NCI-H1436 (cell line): ENCODE measurements at places on chromosomes 1 and 21.

DNA sequence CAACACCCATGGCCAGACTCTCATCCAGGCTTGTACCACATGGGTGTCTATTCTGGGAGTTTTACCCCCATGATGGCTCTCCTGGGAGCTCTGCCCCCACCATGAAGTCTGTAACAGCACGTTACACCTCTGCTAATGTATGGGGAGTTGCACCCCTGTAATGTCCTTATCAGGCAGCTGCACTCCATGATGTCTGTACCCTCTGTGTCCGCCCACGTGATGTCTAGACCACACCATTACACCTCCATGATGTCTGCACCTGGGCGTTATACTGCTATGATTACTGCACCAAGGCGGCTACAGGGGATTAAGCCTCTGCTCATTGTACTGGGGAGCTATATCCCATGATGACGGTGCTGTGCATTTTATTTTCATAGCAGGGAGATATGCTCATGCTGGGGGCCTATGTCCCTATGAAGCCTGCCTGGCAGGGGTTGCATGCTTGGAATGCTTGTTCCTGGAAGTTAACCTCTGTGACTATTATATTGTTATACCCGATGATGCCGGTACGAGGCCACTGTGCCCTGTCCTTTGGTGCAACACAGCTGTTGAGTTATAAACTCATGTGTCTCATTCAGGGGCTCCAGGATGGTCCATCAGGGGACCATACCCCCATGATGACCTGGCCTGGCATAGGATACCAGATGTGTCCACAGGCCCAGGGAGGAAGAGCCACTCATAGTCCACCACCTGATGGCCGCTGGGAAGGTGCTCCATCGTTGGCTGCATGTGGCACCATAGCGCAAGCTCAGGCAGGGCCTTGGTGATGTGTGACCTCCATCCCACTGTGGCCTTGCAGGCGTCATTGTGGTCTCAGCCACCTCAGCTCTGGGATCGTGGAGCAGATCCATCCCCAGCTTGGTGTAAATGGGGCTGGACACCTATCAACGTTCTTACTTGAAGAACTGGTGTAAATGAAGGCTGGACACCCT lies 12.1 kb downstream of the PTPRF start:
- DNase-seq, result no peak

DNA sequence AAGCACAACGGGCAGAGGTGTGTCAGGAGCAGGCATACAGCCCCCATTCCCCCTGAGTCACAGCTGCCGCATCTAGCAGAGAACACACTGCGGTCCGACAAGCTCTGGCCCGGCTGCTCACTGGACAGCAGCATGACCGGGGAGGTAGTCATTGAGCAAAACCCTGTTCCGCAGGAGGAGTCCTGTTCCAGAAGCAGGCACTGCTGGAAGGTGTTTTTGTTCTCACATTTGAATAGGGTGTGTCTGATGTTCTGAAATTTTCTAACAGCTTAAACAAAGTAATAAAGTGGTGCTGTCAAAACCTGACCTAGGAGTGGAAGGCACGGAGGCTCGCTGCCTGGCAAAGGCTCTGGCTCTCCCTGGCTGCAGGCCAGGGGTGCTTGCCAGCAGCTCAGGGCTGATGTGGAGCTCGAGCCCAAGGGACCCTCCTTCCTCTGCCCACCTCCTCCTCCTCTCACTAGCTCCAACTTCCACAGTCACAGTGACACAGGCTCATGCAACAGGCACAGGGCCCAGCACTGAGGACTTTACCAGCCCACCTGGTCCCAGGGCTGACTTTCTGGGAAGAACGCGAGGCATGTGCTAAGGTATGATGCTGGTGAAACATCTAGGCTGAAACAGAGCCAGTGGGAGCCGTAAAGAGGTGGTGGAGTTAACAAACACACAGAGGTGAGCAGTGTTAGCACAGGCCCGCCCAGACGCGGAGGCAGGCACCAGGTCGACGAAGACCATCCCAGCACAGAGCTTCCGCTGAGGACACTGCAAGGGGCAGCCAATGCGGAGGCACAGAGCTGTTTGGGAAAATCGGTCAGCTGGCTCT lies 118.6 kb upstream of the IFFO2 start:
- DNase-seq, result no peak

- DNase-seq, result no peak
These were observed 8.2 kb downstream of the KRTAP27-1 start for GRCh38 chr21:30329203-30329875.

- DNase-seq, result no peak
These were observed 17.5 kb upstream of the OR6N2 start for GRCh38 chr1:158798531-158798930.

GRCh38 chr1:206500046-206500445 lies 7.3 kb upstream of the RASSF5 start:
- DNase-seq, result no peak

- no peak for DNase-seq
These were observed 46.0 kb upstream of the WARS2 start for GRCh38 chr1:119186471-119186870.

DNA sequence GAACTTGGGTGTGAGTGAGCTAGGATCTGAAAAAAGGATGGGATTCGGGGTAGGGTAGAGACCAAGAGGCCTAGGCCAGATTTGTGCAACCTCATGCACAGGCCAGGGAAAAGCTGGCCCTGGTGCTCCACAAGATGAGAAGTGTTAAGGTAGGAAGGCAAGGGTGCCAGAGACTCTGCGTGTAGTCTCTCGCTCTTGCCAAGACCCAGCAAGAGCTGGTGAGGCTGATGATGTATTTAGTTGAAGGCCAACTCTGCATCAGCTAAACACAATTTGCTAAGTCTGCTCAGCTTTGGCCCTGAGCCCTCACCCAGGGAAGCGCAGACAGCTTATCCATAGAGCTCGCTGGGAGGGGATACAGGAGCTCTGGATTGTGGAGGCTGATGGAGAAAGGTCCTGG lies 26.6 kb upstream of the SOX13 start:
- no peak for DNase-seq

DNA sequence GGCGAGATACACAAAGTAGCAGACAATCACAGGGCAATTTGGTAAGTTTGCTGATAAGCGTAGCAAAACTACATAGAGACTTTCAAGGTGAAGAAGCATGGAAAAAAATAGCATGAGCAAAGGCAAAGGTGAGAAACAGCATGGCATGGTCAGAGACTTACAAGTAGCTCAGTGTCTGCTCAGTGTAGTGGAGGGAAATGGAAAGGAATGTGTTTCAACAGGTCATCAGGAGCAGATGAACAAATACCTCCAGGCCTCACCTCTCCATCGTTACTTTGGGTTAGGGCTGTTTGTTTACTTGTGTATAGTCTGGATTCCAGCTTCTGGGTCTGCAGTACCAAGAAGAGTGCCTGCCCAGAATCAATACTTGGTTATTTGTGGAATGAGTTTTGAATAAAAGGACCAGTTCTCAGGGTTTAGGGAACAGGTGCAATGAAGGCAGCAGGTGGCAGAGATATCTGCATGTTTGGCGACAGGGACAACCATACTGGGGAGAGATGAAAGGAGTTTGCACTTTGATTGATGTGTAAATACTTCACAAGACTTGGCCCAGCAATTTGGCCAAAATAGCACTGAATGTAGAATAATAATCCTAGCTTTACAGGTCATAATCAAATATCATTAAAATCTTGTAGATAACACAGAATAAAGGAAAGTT lies 97.0 kb upstream of the FGGY start:
- no peak for DNase-seq

DNA sequence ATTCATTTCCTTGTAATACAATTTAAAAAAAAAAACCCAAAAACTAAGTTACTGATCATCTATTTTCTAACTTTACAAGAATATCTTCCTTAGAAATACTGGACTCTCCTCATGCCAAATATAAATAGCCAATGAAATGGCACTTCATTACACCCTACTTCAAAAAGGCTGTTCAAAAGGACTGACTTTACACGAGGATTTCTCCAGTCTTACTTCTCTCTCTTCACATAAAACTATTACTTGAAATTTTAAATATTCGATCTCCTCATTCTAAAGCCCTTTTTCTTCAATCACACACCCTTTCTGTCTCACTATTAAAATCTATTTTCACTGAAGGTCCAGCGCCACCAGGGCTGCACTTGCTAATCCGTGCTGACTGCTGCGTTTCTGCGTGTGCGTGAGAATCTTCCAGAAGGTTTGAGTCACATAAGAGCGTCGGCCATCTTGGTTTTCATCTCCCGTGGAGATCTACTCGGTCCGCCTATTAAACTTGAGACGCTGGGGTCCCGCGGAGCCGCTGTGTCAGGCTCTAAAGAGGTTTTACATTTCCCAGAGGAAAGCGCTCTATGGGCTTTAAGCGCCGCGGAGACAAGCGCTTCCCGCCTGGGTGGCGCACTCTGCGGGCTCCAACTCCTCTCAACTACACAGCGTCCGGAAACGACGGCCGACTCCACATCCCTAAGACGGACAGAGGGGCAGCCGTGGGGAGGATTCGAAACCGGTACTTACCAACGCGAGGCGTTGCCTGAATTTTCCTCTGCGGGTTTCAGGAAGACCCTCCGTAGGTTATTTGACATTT lies 631 bp downstream of the LRIF1 start:
- DNase-seq, result peak; percentile 55

DNA sequence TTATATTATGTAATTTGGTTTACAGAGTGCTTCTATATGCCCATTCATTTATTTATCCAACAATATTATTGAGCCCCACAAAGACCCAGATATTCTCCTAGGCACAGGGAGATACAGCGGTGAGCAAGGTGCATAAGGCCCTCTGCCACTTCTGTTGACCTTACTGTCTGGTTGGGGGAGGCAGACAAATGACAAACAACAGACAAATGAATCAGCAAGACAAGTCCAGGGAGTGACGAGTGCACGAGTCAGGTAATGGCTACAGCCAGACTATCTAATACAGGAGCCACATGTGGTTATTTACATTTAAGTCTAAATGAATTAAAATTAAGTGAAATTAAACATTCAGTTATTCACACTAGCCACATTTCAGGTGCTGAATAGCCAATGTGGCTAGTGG lies 22.0 kb upstream of the BCAR3 start:
- no peak for DNase-seq

- DNase-seq, result no peak
These were observed 48.8 kb upstream of the MAN1A2 start for GRCh38 chr1:117318426-117318825.

GRCh38 chr1:17123196-17124045 lies 4.2 kb upstream of the PADI2 start:
- DNase-seq, result no peak

GRCh38 chr1:57782357-57782756 lies 358.5 kb upstream of the DAB1 start:
- no peak for DNase-seq

GRCh38 chr1:23984417-23985186 lies 4.5 kb upstream of the SRSF10 start:
- DNase-seq, result no peak

DNA sequence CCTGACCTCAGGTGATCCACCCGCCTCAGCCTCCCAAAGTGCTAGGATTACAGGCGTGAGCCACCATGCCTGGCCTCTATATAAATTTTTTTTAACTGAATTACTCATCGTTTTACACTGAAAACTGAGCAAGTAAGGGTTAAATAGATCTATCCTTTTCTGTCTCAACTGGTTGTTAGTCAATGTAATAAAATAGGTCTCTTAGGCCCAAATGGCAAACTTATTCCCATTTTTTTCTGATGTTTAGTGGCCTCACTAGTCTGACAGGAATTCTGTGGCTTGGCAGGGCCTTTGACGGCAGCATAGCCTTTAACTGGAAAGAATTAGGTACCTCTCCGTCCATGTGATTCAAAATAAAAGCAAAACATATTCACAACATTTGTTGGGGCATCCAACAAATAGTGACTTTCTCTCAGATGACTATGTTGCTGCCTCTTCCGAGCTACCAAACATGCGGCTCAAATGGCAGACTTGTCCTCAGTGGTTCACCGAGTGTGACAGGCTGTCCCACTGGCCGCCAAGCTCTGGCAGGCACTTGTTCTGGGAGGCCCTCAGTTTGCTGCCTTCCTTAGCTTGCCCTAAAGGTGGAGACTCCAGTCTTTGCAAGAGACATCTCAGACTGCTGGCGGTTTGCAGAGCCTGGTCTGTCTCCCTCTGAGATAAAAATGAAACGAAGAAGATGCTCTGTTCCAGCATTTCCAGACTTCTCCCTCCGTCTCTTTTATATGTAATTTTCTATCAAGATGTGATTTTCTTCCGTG lies 17.4 kb downstream of the ATP1A4 start:
- no peak for DNase-seq

GRCh38 chr1:40394491-40395172 lies 21.1 kb downstream of the SMAP2 start:
- no peak for DNase-seq

DNA sequence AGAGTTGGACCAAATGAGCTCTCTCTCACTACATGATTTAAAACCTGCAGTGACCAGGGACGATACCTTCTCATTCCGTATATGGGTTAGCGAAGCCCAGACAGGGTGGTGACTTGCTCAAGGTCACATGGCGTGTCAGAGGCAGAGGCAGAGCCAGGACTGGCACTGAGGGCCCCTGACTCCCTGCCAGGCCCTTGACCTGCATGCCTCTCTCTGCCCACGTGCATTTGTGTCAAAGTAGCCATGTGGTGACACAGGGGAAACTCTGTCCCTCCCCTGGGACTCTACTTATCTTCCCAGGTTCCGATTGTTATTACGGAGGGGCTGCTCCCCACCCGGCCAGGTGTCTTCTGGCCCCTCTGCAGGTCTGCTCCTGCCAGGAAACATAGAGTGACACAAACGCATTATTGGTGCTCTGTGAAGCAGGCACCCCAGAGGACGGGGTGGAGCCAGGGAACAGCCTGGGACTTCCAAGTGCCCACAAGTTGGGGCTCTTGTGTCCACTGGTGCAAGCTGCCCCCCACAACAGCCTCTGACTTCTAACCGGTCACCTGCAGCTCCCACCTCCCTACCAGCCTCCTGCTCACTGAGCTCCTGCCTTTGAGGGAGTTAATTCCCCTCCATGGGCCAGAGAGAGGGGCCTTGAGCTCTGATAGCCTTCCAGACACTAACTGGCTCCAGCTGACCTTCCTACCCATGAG lies 7.3 kb upstream of the TINAGL1 start:
- no peak for DNase-seq

DNA sequence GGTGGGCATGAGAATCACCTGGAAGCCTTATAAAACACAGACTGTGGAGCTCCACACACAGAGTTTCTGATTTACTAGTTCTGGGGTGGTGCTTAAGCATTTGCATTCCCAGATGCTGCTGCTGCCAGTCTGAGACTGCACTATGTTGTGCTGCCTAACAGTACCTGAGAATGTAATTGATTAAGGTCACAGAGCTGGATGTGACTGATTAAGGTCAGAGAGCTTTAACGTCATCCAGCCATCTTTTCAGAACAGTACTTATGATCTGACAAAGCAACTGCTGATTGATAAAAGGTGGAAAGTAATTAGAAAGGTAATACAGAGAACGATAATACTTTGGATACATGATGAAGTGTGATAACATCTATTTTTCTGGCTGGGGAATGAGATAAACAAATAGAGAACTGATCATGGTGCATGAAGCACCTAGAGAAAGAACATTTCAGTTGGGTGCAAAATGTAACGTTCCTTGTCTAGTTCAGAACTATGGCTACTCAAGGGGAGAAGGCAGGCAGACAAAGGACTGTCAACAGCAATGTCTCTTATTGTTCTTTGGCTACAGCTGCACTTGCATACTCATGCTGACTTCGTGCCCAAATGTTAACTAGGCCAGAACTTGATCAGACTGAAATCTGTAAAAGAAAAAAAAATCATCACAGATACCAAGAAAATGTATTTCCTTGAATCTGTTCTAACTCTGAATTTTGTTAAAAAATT lies 3.7 kb upstream of the UCK2 start:
- DNase-seq, result no peak

- DNase-seq, result no peak
These were observed 3.9 kb upstream of the KCNA2 start for GRCh38 chr1:110610084-110610483.

GRCh38 chr1:87451229-87451920 lies 122.7 kb downstream of the LMO4 start:
- DNase-seq, result no peak

GRCh38 chr1:161720956-161721737 lies at the start of gene FCRLB:
FCRLB (plus strand) TSS chr1:161721544; CDS start chr1:161722673, 1,129 bp downstream.
- no peak for DNase-seq
